ENCODE measurements at places on chromosomes 11 and 22.

DNA sequence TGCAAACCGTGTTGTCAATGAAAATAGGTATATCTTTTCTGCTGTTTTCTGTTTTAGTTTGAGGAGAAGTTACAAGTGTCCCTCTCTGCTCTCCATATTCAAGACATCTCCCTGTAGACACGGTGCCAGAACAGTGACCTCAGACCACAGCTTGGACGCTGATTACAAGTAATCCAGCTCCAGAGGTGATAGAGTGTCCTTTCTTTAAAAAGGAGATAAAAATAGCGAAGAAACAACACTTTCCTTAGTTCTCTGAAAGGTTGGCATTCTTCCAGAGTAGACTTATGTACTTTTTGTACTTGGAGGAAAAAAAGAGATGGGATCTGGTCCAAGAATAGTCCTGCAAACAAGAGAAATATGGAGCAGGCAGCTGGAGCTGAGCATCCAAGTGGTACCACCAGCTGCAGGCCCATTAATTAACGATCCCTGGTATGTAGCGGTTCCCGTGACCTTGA lies 43.0 kb upstream of the WT1 start:
- no peak for DNase-seq

- no peak for DNase-seq
Observed at GRCh38 chr11:68938816-68939582, 35.3 kb downstream of the IGHMBP2 start.

- DNase-seq = no peak
Observed at GRCh38 chr11:118276422-118276821, 12.3 kb upstream of the MPZL2 start.

DNA sequence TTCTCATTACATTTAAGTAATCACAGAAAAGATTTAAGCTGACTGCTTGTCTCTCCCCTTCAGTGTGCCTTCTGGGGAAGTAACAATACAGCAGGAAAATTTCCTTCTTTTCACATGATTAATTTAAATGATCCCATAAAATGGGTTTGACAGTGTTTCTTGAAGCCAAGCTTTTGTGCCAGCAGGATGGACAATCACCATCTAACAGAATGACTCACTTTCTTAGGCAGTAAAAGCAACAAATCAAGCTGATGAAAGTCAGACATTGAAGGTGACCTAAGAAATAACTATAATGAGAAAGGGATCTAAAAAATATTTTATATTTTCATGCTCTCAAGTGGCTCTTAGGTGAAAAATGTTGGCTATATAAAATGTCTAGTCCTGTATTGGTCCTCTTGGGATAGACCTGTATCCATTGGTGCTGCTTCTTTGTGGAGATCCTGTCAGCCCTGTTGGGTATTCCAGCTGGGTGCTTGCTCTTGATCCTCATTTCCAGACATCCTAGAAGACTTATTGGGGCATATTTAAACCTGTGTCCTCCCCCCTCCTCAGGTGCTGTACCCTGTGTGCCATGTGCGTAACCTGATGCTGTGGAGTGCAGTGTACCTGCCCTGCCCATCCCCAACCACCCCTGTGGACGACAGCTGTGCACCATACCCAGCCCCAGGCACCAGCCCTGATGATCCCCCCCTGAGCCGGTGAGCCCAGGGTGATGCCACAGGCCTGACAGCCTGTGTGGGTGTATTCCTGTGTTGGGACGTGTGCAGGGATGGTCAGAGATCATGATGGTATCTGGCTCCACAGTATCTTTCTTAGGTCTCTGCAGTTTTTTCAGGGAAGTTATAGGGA lies 62.7 kb upstream of the HORMAD2 start:
- DNase-seq = no peak

GRCh38 chr11:119416606-119417580 lies 6.1 kb downstream of the THY1 start:
- no peak for DNase-seq

GRCh38 chr22:41968601-41969000 lies 642 bp upstream of the SEPTIN3 start:
- no peak for DNase-seq

- no peak for DNase-seq
Observed at GRCh38 chr11:20388096-20389055, 860 bp downstream of the PRMT3 start.

DNA sequence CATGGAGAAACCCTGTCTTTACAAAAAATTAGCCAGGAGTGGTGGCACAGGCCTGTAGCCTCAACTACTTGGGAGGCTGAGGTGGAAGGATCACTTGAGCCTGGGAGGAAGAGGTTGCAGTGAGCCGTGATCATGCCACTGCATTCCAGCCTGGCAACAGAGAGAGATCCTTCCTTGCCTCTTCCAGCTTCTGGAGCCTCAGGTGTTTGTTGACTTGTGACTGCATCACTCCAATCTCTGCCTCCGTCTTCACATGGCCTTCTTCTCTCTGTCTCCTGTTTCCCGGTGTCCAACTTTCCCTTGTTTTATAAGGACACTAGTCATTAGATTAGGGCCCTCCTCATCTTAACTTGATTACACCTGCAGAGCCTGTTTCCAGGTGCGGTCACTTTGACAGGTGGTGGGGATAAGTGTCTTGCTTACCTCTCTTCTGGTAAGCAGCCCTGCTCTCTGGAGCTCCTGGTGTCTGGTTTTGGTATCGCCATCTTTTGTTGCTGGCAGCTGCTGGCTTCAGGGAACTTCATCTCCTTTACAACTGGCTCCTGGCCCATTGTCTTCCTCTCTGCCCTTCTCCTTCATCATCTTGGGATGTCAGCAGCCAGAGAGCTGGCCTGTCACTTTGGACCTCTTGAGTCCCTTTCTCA lies 8.2 kb upstream of the USP2 start:
- no peak for DNase-seq

- no peak for DNase-seq
Observed at GRCh38 chr11:85028329-85029101, 598.6 kb downstream of the DLG2 start.

GRCh38 chr11:65182258-65183170 lies 786 bp downstream of the CAPN1 start:
- DNase-seq = no peak

GRCh38 chr11:78432058-78432515 lies 14.5 kb upstream of the GAB2 start:
- no peak for DNase-seq

DNA sequence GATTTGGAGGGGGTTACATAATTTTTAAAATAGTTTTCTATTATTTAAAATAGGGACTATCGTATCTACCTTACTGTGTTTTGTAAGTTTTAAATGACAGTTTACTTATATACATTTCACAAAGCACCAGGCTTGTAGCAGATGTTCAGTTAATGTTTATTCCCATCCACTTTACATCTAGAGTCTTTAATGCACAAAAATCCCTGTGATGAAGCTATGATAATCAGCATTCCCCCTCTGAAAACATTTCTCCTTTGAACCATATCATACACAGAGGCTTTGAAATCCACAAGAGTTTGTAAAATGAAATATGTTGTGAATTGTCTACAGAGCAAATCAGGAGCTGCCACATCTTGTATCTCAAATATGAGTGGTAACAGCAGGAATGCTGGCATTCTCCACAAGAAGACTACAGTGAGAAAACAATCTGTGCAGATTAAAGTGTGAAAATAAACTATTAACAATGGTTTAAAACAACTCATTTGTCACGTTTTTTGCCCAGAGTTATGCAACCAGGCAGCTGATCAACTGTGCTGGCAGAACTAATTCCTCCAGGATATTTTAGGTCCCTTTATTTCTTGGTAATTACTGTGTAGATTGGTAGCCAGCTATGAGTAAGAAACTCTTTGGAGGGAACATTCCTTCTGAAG lies 699.1 kb upstream of the ARHGAP42 start:
- no peak for DNase-seq

GRCh38 chr11:112523477-112523876 lies 262.8 kb upstream of the PLET1 start:
- DNase-seq = no peak

- no peak for DNase-seq
Observed at GRCh38 chr11:29024386-29024785, 916.2 kb downstream of the METTL15 start.

- DNase-seq = no peak
Observed at GRCh38 chr11:82270870-82271269, 462.8 kb downstream of the FAM181B start.

- no peak for DNase-seq
Observed at GRCh38 chr11:61534933-61535839, 26.6 kb downstream of the LRRC10B start.

- DNase-seq = no peak
Observed at GRCh38 chr11:26558190-26558589, 13.9 kb downstream of the MUC15 start.

DNA sequence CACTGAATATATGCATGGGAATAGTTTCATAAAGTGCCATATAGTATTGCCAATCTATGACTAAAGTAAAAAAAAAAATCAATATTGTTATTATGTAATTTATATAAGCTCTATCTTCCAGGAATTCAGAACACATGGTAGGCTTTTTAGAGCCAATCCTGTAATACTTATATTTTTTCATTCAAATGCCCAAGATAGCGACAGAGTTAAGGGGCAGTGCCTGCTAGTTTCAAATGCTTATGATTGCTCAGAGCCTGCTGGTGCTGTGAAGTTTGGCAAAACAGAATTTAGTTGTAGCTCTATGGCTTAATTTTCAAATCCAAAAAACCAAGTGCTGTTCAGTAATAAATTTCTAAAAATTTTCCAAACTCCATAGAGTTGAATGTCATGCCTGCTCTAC lies 39.0 kb upstream of the BLID start:
- DNase-seq = no peak

- no peak for DNase-seq
Observed at GRCh38 chr11:67120881-67121710, 2.0 kb downstream of the KDM2A start.

GRCh38 chr11:83255366-83255765 lies 30.8 kb downstream of the CCDC90B start:
- no peak for DNase-seq

- peak; percentile 9 for DNase-seq
Observed at GRCh38 chr11:62710001-62710345, 2.5 kb downstream of the GNG3 start.

DNA sequence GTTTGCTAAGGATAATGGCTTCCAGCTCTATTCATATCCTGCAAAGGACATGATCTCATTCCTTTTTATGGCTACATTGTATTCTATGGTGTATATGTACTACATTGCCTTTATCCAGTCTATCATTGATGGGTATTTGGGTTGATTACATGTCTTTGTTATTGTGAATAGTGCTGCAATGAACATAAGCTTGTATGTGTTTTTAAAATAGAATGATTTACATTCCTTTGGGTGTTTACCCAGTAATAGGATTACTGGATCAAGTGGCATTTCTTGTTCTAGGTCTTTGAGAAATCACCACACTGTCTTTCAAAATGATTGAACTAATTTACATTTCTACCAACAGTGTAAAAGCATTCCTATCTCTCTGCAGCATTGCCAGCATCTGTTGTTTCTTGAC lies 6.0 kb upstream of the MS4A6E start:
- no peak for DNase-seq

DNA sequence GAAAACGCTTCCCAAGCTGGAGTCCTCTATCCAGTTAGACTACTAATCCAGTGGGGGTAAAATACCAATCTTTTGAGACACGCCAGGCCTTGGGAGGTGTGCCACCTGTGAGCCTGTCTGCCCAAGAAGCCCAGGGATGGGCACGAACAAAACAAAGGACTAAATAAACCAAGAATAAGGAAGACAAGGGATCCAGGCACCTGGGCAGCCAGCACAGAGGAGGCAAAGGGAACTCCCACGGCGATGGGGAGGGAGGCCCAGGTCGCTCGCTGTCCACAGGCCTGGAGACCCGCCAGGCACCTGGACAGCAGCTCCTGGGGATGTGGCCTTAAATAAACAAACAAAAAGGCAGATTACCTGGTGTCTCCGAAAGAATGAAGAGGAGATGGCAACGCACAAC lies 31.4 kb downstream of the LRFN4 start:
- DNase-seq = no peak

DNA sequence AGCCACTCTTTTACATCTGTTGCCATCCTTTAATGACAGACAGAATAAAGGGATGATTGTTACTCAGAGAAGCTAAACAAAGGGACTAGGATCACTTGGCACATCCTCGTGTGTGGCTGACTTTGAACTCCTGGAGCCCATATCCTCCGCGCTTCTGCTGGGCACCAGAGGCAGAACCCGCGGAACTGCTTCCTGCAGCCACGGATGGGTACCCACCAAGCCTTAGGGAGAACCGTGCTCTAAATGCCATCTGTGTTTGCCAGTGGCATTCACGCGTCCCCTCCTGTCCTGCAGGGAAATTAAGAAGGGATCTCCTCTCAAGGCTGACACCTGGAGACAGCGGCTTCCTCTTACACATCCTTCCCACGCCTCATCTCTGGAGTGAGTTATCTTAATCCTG lies 294.4 kb downstream of the NTM start:
- DNase-seq = no peak

- no peak for DNase-seq
Observed at GRCh38 chr11:123452794-123453193, 22.7 kb downstream of the GRAMD1B start.

DNA sequence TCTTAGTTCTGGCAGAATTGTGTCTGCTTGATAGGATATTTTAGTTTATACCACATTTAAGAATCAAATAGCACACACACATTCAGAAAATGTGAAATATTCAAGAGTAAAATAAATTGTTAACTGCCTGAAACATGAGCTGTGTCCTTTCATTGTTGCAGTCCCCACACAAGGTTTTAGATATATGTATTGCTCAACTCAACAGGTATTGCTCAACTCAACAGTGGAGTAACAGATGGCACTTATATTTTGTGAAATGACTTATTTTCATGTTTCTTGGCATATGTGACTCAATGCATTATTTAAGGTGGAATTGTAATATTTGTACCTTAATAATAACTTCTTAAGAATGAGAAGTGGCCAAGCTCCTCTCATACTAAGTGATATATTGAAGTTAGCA lies 760.3 kb downstream of the CNTN5 start:
- DNase-seq = no peak

DNA sequence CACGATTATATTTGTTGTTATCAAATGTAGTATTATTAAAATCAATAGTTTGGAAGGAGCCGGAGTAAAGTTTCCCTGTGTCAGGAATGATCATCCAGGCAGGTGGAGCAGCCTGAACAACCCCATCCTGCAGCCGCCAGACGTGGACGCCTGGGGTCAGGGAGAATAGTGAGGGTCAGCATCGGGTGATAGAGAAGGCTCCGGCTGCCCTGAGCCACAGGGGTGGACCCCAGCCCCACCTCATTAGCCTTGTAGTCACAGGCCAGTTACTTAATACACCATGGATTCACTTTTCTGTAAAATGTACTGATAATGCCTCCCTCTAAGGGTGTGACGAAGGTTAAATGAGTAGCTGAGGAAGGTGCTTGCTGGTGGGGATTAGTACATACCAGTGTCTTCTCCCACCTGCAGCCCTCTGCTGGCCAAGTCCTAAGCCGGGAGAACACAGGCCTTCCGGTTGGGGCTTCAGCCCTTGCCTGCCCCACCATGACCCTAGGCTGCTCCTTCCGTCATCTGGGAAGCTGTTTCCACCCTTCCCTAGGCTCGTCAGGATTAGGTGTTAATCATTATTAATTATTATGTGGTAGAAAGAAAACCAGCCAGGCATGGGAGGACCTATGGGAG lies 14.9 kb downstream of the TMEM121B start:
- no peak for DNase-seq

GRCh38 chr22:33774781-33775180 lies 145.5 kb downstream of the LARGE1 start:
- no peak for DNase-seq
